ENCODE measurements at places on chromosomes 3 and 15. TPM values are rescaled to one million over a fixed set of nuclear protein-coding genes. Genes with fewer than 3 reads are reported as not detected.

DNA sequence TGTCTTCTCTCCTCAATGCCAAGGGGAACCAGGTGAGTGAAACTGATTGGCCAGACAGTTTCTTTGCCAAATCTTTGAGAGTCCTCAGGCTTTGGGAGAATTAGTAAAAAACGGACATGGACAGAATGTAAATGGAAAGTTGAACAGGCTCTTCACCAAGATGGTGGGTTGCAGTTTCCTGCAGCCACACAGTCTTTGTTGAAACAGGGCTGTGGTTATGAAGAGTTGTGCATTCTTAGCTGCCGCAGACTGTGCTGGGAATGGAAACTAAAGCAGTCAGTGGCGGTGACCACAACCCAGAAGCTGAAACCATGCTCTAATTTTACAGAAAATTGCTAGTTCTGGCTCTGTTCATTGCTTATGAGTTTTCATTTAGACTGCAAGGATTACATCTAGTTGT is 42.1 kb upstream of the TASOR start:
- DNase-seq = no peak

TIPIN gene
- polyA plus RNA-seq = 4.9 TPM

- no peak for DNase-seq
Observed at GRCh38 chr15:72845981-72846383, 62.4 kb upstream of the ADPGK start.

DNA sequence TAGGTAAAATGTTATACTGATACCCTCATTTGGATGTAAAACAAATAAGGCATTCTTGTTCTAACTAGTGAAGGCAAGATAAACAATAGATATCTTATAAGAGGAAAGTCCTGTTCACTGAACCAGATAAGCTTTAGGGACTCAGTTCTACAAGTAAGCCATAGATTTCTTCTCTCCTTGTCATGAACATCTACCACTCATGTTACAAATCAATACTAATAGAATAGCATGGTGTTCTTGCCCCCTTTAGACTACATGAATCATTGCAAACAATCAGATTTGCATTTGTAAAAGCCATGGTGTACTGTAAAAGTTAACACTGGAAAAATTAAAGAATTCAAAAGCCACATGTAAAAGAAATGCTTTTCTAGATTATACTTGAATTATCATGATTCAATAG is 500.1 kb downstream of the NLGN1 start:
- DNase-seq = no peak

SERINC4 gene
- 0.18 TPM for polyA plus RNA-seq

- peak; percentile 87 for DNase-seq
Observed at GRCh38 chr3:11582191-11582968, 61.3 kb downstream of the VGLL4 start.

DNA sequence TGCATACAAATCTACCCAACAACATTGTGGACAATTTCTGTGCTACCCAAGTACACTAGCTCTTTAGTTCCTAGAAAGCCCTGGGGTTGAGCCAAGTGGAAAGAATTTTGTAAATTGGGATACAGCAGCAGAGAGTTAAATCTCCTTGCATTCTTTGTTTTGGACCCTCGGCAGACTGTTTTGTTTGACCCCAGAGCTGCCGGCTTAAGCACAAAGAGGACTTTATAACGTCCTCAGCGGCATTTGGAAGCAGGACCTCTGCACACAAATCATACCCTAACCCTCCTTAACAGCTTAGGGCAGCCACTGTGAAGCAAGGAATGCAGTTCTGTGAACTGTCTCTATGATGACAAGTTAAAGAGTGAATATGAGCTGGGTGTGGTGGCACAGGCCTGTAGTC is 415.3 kb downstream of the CNTN4 start:
- DNase-seq = no peak

DNA sequence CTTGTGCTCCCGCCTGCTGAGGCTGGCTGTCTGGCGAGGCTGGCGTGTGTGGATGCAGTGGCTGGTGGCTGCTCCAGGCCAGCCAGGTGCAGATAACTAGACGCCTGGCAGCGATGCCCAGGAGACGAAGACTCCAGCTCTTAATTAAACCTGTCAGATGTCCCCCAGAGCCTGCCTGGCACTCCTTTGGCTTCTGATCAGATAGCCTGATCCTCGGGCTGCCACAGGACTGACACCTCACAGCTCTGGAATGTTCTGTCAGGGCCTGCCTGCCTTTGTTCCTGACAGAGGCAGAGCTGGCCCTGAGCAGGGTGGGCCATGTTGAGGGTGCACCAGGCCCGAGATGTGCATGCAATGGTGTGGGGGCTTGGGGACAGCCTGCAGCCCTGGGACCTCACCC is 36.5 kb downstream of the PLXNA1 start:
- DNase-seq = no peak

PIK3CB gene
- 7.5 TPM for polyA plus RNA-seq

FYTTD1 gene
- 12.3 TPM for polyA plus RNA-seq

DNA sequence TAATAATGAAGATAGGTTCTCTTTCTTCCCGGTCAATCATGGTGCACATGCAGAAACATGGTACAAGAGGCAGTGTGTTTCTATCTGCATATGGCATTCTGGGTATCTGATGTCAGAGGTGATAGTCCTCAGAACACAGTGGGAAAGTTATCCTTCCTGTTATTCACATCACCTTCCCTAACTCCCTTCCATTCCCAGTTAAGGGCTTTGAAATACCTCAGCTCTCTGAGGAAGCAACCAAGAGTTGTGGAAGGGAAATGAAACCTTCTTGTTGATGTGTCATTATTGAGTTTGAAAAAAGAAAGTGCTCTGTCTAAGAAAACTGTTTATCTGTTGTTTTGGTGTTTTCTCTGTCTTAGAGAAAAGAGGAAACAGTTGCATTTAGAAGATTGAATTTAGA is 21.9 kb upstream of the P2RY13 start:
- no peak for DNase-seq

DNA sequence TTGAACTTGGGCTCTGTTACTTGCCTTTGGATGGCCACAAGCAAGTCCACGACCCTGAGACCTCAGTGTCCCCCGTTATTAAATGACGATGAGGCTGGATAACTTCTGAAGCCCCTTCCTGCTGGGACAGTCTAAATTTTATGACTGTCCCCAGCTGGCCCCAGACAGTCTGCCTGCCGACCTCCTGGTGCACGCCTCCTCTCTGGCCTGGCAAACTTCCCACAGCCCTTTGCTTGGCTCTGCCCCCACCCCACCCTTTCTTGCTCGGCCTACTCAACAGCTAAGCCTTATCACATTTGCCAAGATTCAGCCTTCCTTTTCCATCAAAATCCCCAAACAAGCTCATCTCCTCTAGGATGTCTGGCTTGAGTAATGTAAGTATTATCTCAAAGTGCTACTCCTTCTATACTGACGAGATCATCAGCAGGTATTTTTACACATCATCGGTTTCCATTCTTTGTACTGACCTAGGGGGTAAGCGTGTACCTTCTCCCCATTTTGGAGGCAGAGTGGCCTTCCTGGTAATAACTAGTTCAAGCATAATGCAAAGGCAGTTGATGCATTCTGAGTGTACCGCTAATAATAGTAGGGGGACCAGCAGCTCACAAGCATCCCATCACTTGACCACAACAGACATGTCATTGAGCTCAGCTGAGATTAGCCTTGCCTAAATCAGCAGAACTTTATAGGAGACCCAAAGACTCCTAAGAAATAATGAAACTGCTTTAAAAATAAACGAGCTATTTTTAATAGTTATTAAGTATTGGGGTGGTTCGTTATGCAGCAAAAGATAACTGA is 120.8 kb upstream of the HACD2 start:
- no peak for DNase-seq

AGTR1 gene
- polyA plus RNA-seq = 84.0 TPM

FETUB gene
- polyA plus RNA-seq = not detected

CASR gene
- polyA plus RNA-seq = 0.08 TPM

GRM7 gene
- polyA plus RNA-seq = 2.1 TPM

TERC gene
- polyA plus RNA-seq = not detected

- DNase-seq = no peak
Observed at GRCh38 chr3:24191801-24192403, 246.8 kb downstream of the NR1D2 start.
